ENCODE measurements at places on chromosomes 13 and 19. TPM values are rescaled to one million over a fixed set of nuclear protein-coding genes. Genes with fewer than 3 reads are reported as not detected.
A peak's percentile ranks its signal among the peaks of the same experiment; 100 is the strongest.

DNA sequence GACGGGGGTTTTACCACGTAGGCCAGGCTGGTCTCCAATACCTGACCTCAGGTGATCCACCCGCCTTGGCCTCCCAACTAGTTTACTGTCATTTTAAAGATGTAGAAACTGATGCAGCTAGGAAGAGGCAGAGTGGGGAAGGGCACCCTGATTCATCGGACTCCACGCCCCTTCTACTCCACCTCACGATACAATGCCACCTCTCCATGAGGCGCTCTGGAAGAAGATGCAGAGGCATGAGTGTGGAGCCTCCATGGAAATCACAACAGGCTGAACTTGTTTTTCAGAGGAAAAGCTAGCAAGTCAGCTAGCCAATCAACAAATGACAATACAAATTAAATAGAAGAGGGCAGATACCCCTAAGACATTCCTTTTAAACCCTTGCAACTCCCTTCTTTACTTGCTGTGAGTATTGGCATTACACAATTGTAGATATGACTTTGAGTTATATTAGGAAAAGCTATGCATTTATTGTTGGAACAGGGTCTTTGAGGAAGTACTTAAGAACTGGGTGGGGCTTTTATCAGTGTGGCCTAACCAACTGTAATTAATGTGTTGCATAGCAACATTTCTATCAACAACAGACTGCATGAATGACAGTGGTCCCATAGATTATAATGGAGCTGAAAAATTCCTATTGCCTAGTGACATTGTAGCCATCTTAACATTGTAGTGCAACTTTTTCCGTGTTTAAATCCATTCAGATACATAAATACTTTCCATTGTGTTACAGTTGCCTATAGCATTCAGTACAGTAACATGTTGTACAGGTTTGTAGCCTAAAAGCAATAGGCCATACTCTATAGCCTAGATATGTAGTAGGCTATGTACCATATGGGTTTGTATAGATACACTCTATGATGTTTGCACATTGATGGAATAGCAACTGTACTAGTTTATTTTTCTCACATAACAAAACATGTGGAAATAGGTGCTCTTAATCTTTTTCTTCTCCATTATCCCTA, 17.6 kb downstream of the WDFY2 start:
- H3K27ac ChIP-seq = no peak overlapping the region
- peaks cover 6% of the 10 kb centered on the region for H3K4me1 ChIP-seq
- DNase-seq = no peak
- no peaks in the 10 kb centered on the region for H3K27me3 ChIP-seq
- no peaks in the 10 kb centered on the region for H3K36me3 ChIP-seq
- H3K4me3 ChIP-seq = no peak overlapping the region

GRCh38 chr13:97468331-97468730, 34.4 kb downstream of the RAP2A start:
- H3K4me1 ChIP-seq = peaks cover 4% of the 10 kb centered on the region
- H3K4me3 ChIP-seq = no peak overlapping the region
- no peaks in the 10 kb centered on the region for H3K27me3 ChIP-seq
- H3K27ac ChIP-seq = no peak overlapping the region
- H3K36me3 ChIP-seq = peaks cover 10% of the 10 kb centered on the region

- no peaks in the 10 kb centered on the region for H3K27me3 ChIP-seq
- H3K4me3 ChIP-seq = no peak overlapping the region
- H3K27ac ChIP-seq = no peak overlapping the region
Observed at GRCh38 chr19:21584537-21584936, 79.1 kb downstream of the ZNF429 start.

DNA sequence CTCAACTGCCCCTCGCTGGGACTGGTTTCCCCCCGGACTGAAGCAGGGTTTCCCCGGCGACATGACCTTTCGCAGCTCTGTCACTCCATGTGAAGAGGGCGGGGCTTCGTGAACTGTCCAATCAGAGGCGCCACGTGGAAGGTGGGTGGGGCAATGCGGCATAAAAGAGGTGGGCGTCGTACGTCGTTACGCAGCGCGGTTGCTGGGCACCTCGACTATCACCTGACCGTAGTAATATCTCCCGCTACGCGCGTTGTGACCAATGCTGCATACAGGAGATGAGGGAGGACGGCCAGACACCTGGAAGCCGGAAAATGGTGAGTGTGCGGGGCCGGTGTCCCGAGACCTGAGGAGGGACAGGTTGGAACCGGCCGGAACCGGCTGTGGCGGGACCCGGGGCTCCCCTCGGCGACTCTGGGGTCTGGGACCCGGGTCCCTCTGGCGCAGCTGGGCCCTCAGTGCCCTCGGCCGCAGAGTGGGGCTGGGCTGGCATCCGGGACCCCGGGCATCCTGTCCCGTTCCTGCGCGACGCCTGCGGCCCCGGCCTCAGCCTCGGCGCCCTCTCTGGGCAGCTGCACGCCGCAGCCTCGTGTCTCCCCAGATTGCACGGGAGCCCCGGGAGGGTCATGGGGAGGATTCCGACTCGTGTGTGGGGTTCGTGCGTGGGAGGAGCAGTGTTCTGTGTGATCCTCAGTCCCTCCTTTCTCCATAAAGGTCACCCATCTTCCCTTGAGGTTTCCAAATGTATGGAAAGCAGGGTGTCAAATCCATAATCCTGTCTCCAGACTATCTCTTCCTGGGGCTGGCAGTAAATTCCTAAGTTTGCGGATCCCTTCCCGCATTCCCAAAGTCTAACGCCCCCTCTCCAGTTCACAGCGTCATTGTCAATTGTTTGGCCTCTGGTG, 32.2 kb downstream of the ZNF136 start:
- peak; percentile 6 for DNase-seq
- no peak overlapping the region for H3K27ac ChIP-seq
- no peaks in the 10 kb centered on the region for H3K4me1 ChIP-seq
- peaks cover 9% of the 10 kb centered on the region for H3K36me3 ChIP-seq
- peak overlapping the region; percentile 42 for H3K4me3 ChIP-seq
- H3K27me3 ChIP-seq = no peaks in the 10 kb centered on the region

- H3K36me3 ChIP-seq = peaks cover 49% of the 10 kb centered on the region
- no peaks in the 10 kb centered on the region for H3K27me3 ChIP-seq
- 0 out of 2 replicates have a peak overlapping the region, but pooled peaks have one; percentile 7 for H3K4me3 ChIP-seq
Observed at GRCh38 chr19:47719047-47719859, 6.0 kb downstream of the EHD2 start.

DNA sequence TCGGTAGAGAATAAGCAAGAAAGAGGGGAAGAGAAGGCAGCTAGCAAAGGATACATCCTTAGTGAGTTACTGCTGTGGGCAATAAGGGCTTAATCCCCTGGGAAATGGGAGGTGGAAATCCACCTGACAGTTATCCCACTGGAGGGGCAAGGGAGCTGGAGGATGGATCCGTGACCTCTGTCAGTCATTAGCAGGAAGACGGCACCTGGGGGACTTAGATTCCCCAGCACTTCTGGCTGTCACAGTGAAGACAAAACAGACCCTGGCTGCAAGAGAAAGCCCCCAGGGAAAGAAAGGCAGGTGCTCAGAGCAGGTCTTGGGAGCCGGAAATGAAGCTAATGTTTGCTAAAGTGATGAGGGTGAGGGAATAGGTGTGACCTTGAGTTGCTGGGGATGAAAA, 70.4 kb upstream of the MRI1 start:
- DNase-seq = no peak
- no peaks in the 10 kb centered on the region for H3K4me1 ChIP-seq
- no peak overlapping the region for H3K27ac ChIP-seq

- no peak overlapping the region for H3K27ac ChIP-seq
- H3K4me3 ChIP-seq = no peak overlapping the region
- H3K27me3 ChIP-seq = no peaks in the 10 kb centered on the region
- no peak for DNase-seq
Observed at GRCh38 chr13:39855236-39855635, 199.8 kb downstream of the COG6 start.

- no peaks in the 10 kb centered on the region for H3K27me3 ChIP-seq
- no peak overlapping the region for H3K27ac ChIP-seq
- H3K4me3 ChIP-seq = no peak overlapping the region
- H3K4me1 ChIP-seq = no peaks in the 10 kb centered on the region
Observed at GRCh38 chr19:30085394-30085793, 143.4 kb downstream of the URI1 start.

DNA sequence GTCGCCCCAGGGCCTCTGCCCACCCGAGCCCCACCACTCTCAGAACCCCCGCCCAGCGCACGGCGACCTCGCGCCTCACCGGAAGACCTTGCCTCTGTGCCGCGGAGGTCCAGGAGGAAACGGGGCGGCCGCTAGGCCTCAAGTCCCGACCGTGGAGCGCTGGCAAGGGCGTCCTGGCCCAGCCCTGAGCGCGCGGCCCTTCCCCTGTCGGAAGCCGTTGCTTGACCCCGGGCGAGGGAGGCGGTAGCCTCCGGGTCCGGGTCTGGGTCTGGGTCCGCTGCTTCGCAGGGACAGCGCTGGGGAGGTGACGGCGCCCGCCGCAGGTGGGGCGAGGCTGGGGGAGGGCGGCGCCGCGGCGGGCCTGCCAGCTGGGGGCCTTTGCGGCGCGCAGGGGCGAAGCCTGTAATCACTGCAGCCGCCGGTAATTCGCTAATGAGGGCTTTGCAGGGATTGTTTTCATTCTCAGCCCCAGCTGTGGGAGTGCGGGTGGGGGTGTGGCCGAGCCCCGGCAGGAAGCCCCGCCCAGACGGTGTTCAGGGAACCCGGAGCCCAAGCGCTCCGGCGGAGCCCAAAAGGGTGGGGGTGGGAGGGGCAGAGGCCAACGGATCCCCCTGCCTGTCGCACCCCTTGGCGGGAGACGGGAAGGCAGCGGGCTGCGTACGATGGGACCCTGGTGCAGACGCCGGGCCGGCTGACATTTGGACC, 8.6 kb downstream of the C19orf25 start:
- peaks cover 68% of the 10 kb centered on the region for H3K27me3 ChIP-seq
- no peak for DNase-seq
- H3K4me3 ChIP-seq = peak overlapping the region; percentile 15
- H3K27ac ChIP-seq = no peak overlapping the region

DNA sequence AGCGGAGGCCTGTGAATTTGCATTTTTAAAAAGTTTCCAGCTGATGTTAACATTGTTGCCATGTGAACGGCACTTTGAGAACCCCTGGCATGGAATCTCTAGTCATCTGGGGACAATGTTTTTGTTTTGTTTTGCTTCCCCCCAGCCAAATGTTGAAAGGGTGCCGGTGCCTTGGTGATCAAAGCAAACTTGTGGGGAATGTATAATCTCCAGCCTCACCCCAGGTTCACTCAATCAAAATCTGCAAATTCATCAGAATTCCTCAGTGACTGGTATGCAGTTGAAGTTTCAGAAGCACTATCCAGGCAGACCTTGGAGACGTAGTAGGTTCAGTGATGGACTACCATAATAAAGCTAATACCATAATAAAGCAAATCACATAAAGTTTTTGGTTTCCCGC, 428.7 kb downstream of the MYO16 start:
- peaks cover 9% of the 10 kb centered on the region for H3K27me3 ChIP-seq
- H3K27ac ChIP-seq = no peak overlapping the region

DNA sequence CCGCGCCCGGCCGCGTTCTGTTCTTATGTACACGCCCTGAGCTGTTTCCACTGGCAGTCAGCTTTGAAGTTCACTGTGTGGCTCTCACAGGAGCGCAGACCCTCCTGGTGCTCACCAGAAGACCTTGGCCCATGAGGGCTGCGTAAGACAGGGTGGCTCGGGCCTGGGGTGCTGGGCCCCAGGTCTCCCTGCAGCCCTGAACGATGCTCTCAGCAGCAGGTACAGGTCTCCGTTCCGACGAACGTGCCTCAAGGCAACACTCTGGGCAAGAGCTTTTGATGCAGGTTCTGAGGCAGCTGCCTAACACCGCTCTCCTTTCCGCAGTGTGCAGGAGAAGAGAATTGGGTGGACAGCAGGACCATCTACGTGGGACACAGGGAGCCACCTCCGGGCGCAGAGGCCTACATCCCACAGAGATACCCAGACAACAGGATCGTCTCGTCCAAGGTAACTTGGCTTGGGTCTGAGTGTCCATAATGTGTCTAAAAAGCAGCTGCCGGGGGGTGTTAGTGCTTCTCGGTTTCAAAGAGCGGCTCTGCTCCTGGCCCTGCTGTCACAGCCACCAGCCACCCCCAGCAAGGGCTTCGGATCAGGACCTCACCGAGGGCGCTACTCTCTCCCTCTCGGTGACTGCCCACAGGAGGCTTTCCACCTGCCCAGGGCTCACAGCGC, 95.1 kb downstream of the ATP11A start:
- peaks cover 30% of the 10 kb centered on the region for H3K4me1 ChIP-seq
- H3K36me3 ChIP-seq = peaks cover 4% of the 10 kb centered on the region
- H3K27ac ChIP-seq = no peak overlapping the region
- DNase-seq = no peak

DNA sequence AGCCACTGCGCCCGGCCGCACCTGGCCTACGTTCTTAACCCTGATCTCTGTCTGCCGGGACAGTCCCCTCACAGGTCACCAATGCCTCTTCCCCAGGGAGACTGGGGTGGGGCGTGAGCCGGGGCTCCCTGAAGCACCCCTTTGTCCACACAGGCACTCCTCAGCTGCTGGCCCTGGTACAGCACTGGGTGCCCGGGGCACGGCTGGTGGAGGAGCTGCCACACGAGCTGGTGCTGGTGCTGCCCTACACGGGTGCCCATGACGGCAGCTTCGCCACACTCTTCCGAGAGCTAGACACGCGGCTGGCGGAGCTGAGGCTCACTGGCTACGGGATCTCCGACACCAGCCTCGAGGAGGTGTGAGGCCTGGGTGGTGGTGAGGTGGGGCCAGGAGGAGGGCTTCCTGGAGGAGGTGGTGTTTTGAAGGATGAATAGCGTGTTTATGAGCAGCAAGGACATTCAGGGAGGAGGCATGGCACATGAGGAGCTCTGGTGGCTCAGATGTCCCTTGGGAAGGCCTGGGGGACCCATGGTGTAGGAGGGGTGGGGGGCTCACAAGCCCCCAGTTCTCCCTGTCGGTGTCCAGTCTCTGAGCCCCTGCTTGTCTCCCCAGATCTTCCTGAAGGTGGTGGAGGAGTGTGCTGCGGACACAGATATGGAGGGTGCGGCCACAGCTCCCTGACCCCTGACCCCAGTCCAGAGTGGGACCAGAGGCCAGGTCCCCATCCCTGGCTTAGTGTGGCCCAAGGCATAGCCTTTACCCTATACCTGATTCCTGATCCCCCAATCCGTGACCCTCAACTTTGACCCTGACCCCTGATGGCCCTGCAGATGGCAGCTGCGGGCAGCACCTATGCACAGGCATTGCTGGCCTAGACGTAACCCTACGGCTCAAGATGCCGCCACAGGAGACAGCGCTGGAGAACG, 13.5 kb upstream of the ARHGAP45 start:
- no peaks in the 10 kb centered on the region for H3K27me3 ChIP-seq
- no peak for DNase-seq
- no peak overlapping the region for H3K4me3 ChIP-seq

GRCh38 chr13:37433086-37433485, 165.5 kb downstream of the POSTN start:
- no peak overlapping the region for H3K4me3 ChIP-seq
- H3K4me1 ChIP-seq = peaks cover 4% of the 10 kb centered on the region
- no peak overlapping the region for H3K27ac ChIP-seq
- no peaks in the 10 kb centered on the region for H3K27me3 ChIP-seq
- H3K36me3 ChIP-seq = no peaks in the 10 kb centered on the region
- DNase-seq = no peak

Gene SPRY2
- total RNA-seq = 26.4 TPM

Gene PDE4C
- total RNA-seq = 0.18 TPM

Gene NDUFA11
- total RNA-seq = 297 TPM

Gene ASF1B
- total RNA-seq = 13.1 TPM

Gene CYP2B6
- total RNA-seq = not detected

Gene KDELR1
- total RNA-seq = 57.8 TPM

Gene LRP3
- total RNA-seq = 8.6 TPM
